ENCODE measurements at places on chromosomes 4 and X.
A peak's percentile ranks its signal among the peaks of the same experiment; 100 is the strongest.

- peak; percentile 78 for DNase-seq
These were observed 215.2 kb upstream of the PSAPL1 start for GRCh38 chr4:7649741-7650531.

GRCh38 chr4:80136270-80136669 is 61.0 kb upstream of the PRDM8 start:
- DNase-seq = no peak

DNA sequence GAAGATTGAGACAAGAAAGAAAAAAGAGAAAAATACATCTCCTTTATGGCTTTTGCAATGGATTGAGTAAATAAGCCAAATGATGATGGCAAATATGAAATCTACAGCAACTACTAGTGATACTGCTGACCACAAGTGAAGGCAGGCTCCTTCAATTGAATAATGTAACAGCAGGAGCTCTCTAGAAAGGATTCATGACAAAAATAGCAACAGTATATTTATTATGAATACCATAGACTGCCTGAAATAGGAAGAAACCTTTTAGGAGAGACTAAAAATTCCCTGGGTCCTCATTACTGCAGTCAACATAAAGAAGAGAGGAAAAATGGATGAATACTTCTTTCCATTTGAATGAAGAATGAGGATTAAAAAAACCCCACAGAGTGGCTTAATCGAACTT is 306.8 kb upstream of the ANXA10 start:
- DNase-seq = no peak

- DNase-seq = no peak
These were observed 146.1 kb downstream of the NEXMIF start for GRCh38 chrX:74779175-74779574.

DNA sequence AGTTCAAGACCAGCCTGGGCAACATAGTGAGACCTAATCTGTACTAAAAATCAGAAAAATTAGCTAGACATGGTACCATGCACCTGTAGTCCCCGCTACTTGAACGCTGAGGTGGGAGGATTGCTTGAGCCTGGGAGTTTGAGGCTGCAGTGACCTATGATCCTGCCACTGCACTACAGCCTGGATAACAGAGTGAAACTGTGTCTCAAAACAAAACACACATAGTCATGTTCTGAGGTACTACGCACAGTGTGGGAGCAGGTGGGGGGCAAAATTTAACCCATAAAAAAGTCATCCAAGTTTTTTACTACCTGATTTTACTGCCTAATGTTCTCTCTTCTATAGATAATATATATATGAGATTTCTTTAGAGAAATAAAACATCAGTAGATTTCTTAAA is 28.4 kb downstream of the HSPA4L start:
- DNase-seq = no peak

DNA sequence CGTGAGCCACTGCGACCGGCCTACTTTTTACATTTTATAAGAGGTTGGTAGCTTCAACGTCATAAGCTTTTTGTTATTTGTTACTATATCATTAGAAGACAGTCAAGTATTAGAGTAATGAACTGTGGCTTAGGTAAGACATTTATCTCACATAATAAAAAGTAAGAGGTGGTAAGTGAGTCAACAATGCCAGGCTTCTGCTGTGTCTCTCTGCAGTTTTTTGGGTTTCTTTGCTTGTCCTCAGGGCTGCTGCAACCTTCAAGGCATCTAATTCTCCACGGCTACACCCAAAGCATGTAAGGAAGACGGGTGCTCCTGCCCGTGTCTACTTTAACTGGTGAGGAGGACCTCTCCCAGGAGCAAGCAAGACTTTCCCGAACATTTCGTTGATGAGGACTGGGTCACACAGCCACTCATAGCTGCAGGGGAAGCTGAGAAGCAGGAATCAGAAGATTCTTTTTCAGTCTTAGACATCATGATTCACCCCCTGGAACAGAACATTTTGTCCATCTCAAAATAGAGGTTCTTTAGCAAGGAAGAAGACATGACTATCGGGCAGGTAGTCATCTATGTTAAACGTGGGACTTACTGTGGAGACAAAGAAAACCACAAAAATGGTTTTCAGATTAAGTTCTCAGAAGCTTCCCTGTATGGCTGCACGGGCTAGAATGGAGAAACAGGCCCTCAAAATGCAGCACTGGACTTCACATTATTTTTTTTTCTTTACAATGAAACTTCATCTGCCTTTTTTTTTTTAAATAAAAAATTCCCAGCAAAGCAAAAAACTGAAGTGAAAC is 13.0 kb upstream of the RHOH start:
- no peak for DNase-seq

DNA sequence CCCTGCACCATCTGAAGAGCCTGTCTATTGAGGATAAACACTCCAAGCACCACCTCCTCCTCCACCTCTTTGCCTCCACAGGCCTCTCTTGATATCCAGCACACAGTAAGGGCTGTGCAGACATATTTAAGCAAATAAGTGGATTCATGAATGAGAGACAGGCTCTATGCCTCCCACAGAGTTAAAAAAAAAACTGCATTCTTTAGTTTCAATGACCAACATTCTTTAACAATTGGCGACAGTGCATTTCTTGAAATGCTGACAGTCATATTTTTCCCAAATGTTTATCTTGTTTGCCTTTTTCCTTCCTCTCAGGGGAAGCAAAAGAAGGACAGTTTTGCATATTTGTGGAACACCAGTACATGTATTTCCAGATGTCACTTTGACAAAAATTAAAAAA is 38.6 kb downstream of the MXRA5 start:
- DNase-seq = no peak

GRCh38 chr4:64781737-64782326 is 372.6 kb upstream of the TECRL start:
- no peak for DNase-seq

DNA sequence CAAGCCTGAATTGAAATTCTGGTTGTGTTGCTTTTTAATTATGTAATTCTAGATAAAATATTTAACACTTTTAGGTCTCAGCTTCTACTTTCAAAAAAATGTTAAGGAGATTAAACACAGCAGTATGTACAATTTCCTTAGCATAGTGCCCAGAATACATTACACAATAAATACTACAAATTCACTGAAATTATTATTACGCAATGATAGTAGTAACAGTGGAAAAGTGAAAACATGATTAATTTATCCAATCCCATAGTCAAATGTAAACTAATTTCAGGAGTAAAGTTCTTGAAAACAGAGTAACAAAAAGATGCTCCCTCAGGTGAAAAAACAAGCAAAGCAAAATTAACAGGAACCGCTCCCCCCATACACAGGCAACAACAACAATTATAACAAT is 1915.4 kb downstream of the STIM2 start:
- DNase-seq = no peak

DNA sequence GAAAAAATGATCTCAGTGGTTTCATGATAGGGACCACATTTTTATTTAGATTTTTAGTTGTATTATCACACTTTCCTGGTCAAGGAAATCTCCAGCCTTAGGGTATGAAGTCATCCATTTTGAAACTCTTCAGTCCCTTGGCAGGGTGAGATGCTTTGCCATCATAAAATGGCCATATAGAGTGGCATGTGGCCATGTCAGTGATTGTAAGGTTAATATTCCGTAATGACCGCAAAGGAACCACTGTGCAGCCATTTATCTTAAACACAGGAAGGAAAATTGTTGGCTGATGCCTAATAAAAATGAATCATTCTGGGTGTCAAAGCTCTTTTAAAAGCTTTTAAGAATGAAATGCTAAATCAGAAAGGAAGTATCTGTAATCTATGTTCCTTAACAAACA is 35.6 kb downstream of the COMMD8 start:
- DNase-seq = no peak
